ENCODE measurements at places on chromosomes 6 and 20.
A peak's percentile ranks its signal among the peaks of the same experiment; 100 is the strongest.

- no peak for DNase-seq
Observed at GRCh38 chr6:134288538-134289203, 29.2 kb downstream of the SGK1 start.

- DNase-seq: peak; percentile 26
Observed at GRCh38 chr6:105087571-105088211, 92.1 kb downstream of the POPDC3 start.

DNA sequence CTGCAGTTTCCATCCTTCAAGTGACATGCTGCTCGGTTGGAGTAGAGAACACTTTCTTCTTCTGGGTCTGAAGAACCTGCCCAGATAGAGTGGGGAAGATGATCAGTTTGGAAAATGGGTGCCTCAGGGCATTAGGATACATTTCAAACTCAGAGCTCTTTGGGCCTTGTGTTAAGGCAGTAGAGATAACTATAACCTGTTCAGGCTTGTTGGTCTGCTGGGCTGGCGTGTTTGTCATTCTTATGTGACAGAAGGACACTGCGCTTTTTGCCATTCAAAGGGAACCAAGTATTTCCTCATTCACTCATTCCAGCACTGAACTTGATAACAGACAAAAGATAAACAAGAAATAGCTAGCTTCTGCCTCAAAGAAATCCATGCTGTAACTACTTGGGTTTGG, 3.8 kb downstream of the TOMM34 start:
- DNase-seq: no peak

DNA sequence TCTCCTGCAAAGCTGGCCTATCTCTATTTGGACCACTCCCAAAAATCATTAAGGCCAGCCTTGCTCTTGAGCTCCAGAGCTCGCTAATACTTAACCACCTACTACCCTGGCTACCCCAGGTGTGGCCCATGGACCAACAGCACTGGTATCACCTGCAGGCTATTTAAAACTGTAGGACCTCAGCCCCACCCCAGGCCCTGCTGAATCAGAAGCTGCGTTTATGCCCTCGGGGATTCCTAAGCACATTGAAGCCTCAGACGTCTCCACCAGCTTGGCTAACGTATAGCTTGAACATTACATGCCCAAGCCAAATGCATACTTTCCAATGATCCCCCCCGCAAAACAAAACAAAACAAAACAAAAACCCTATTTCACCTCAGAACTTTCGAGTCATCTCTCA, 19.7 kb upstream of the SPAG4 start:
- no peak for DNase-seq

DNA sequence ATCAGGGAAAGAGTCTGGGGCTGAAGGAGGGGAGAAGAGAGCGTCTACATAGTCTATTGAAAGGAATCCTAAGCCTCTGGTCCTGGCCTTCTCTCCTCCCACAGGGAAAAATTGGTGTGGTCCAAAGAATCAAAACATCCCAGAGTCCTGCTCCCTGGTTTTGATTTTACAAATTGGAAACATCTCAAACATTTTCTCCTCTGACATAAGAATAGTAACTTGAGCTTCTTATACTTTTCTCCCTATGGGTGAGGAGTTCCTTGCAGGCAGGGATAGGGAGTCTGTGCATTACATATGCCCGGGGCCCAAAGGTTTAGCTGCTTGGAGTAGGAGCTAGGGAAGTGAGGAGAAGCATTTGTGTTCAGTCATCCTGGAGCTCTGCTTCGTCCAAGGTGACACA, 120.0 kb upstream of the GGTLC1 start:
- DNase-seq: no peak

DNA sequence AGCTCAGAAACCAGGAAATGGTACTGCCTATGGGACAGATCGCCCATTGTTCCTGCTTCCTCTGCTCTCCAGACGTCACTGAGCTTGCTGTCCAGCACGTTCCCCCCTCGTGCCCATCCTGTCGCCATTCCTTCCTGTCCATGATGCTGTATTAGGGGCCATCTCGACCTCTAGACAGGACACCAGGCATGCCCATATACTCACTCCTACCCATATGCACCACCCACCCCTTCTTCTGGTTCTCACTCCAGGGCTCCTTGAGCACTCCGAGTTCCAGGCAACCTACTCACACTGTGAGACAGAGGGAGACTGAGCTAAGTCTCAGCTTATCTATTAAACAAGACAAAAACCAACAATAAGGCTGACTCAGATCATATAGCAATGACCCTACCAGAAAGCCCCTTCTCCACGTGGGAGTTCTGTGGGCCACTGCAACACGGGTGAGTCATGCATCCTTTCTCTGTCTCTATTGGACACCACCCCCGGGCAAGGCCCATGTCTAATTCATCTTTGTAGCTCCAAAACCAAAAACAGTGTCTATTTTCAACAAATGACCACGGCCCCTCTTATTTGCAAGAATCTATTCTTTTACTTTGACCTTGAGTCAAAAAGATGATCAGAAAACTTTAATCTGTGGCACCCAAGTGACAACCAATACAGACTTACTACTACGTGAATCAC, 65.7 kb downstream of the PSMG4 start:
- DNase-seq: no peak

Data from hematopoietic multipotent progenitor cell treated with erythropoietin and hydrocortisone succinate and interleukin-3 and kit ligand, for 17 days (in vitro differentiated cells).